ENCODE measurements at places on chromosomes 5 and 9.

- no peak for DNase-seq
Observed at GRCh38 chr9:133349965-133350616, 2.1 kb downstream of the RPL7A start.

GRCh38 chr5:148792744-148793143 lies 33.7 kb upstream of the ADRB2 start:
- DNase-seq: no peak

GRCh38 chr5:113984928-113985327 lies 376.9 kb upstream of the KCNN2 start:
- no peak for DNase-seq

DNA sequence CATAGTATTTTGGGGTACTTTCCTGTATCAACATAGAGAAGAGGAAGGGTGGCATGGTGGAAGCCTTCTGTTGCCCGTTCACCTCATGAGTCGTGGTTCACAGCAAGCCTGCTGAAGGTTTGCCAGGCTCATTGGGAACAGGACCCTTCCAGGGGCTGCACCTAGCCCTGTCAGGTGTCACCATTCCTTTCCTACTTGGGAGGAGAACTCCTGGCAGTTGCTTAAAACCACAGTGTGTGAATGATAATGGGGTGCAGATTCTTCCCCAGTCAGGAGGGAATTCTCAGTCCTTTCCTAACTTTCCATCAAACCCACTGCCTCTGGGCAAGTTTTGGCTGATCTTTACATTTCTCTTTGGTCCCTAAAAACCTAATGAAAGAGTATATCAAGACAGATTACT lies 99.4 kb upstream of the CTNND2 start:
- DNase-seq: no peak

GRCh38 chr9:87657893-87658292 lies 68.0 kb upstream of the CTSL start:
- DNase-seq: no peak

DNA sequence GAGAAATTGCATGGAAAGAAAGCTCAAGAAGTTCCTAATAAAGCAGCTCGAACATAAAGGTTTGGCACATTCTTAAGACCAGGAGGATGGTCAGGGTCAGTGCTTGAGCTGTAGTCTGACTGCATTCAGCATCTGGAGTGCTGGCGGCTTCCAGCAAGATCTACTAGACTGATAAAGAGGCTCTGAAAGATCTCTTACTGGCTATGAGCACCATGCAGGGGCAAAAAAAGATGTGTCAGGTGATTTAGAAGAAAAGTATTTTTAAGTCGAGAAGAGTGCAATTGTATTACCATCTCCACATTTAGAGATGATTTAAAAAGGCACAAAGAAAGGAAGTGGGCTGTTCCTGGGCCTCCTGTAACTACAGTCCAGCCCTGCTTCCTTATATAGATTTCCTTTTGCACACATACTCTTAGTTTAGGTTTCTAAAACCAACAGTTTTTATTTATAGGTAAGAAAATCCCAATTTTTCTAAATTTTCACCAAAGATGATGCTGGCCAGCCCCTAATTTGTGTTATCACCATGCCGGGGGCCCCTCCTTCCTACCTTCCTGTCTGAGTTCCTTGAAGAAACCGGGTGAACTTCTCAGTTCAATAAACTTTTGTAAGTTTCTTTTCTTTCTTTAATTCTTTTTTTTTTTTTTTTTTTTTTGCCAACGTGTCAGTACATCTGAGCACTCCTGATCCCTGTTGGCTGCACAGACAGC lies 65.9 kb upstream of the PLPP1 start:
- DNase-seq: no peak

DNA sequence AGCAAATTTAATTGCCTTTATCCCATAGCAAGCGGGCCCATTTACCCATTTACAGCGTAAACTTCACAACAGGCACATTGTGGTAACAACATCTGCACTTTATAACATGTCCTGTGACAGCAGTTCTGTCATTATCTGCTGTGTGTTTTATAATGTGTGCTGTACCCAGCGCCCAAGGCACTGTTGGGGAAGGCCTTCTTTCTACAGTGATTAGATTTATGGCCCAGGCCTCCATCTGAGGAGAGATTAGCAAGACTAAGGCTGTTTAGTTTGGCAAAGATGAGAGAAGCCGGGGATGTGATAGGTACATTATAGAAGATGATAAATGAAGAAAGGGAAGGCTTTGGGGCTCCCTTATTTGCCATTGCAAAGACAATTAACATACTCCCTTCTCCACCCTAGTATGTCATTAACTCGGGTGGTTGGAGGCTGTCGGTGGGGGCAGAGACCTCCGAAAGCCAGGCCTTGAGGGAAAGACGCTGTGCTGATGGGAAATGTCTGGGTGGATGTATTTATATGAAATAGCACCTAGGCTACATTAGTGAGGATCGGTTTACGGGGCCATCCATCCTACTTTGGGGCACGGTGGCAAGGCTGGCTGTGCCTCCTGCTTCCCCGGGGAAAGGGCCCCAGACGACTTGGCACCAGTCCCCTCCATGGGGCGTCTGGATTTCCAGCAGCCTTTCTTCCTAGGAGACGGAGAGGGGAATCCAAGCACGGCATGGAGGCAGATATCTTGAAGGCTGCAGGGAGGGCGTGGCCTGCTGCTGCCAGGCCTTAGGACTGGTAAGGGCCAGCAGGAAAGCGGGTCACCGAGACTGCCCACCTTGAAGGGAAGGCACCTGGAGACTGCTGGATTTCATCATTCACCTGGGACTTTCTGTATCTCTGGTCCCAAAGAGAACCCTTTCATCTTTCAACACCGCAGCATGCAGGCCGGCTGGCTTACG lies 64.3 kb upstream of the PTCH1 start:
- no peak for DNase-seq

DNA sequence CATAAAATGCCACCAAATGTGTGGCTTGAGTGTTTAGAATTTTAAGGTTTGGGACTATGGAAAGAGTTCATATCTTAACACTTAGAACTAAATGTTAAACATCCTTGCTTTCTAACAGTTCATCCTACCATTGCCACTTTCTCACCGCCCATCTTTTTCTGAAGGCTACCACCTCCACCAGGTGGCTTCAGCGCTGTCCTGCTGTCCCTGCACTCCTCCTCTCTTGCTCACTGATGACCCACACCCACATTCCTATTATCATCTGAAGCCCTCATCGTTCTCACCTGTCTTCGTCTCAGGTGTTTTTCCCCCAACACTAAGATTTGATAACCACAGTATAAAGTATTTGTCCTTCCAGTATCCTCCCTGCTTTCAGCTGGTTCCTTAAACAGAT lies 7.4 kb downstream of the MEGF10 start:
- DNase-seq: no peak

DNA sequence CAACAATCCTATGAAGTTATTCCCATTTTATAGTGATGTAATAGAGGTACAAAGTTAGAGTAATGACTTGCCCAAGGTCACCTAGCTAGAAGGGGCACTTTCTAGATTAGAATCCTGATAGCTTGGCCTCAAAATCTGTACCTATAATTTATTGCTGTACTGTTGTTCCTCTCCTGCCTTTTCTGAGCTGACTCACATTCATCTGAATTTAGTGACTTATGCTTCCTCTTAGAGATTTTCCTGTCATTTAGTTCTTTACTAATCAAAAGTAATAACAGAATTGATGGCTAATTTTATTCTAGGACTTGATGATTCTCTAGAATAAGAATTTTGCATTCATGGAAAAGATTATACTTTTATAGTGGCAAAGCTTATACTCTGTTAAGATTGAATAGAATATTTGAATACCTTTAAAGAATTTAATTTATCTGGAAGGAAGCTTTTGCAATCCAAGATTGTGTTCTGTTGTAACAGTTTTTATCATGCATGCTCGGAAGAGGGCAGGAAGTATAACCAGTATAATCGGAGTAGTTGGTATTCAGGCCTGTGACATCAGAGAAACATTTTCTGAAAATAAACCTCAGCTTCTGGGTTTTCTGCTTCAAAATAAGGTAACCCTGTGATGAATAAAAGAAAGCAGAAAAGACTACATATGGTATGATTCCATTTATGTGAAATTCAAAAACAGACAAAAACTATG lies 21.3 kb downstream of the CYSTM1 start:
- no peak for DNase-seq

- DNase-seq: no peak
Observed at GRCh38 chr9:82128011-82128696, 139.6 kb downstream of the SPATA31D1 start.

DNA sequence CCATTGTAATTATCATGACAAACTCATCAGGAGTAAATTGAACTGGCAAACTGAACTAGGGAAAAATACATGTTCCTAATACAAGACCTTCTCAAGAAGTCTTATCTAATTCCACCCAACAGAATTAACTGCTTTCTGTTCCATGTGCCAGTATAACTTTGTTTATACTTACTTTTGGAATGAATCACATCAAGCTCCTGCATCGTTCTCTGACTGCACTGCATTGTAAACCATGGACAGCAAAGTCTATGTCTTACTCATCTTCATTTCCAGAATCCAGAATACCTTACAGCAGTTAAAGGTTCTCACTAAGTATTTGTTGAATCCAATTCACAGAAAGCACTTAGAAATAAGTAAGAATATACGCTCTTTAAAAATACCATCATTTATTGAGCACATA lies 102.8 kb downstream of the PLK2 start:
- no peak for DNase-seq

DNA sequence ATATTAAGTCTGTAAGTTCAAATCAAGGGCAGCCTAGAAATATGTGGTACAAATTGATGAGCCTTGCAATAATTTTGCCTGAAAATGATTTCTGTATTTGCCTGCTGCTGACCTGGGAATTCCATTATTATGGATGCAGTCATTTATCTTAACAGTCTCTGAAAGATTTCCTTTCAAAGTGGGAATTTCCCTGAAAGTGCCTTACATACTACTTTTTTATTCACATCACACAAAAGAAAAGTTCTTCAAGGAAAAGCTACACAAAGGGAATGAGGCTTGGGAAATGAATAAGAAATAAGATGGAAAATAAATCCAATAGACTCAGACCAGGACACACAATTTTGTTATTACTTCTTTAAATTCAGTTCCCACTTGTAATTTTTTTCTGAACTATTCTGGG lies 537.8 kb upstream of the PTGER4 start:
- no peak for DNase-seq

DNA sequence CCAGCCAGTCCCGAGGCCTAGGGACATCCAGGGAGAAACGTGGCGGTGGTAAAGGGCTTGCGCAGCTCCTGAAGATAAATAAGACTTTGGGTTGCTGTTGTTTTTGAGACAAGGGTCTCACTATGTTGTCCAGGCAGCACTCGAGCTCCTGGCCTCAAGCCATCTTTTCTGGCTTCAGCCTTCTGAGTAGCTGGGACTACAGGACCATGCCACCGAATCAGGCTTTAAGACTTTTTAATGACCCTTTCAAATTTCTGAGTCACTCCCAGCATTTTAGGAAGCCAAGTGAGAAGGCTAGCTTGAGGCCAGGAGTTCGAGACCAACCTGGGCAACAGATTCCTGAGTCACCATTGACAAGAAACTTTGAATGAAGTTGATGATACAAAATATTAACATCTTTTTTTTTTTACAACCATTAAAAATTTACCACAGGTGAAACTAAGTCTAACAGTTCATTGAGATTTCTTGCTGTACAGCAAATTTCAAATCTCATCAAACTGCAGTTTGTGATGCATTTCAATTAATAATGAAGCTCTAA lies 817 bp upstream of the GNE start:
- no peak for DNase-seq

DNA sequence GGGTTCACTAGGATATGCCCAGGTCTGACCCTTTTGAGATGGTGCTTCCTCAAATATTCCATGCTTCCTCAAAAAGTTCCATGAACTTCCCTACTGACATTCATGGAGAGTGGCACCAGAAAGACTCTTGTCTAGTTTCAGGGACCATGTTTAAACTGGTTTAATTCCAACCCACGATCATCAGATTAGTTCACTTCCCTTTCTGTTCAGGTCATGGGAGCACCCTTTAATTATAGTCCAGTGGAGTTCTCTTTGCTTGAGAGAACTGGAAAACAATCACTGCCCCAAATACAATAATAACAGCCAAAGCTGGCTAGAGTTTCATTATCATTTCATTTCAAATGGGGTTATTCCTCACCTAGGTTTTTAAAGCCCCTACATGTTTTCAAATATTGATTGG lies 9.7 kb upstream of the ERBIN start:
- DNase-seq: no peak

GRCh38 chr5:55535199-55535905 lies 588 bp upstream of the PLPP1 start:
- no peak for DNase-seq

GRCh38 chr5:97545886-97546535 lies 363.0 kb upstream of the RIOK2 start:
- DNase-seq: no peak

- DNase-seq: no peak
Observed at GRCh38 chr9:82436475-82436874, 447.9 kb downstream of the SPATA31D1 start.
